Right ventricle myocardium inferior (tissue), 1 donor: ENCODE measurements at places on chromosomes 5 and 9.

- DNase-seq: no peak
These were observed 357.0 kb downstream of the TLE4 start for GRCh38 chr9:79928661-79929223.

- no peak for DNase-seq
These were observed 4.6 kb downstream of the C1QTNF3 start for GRCh38 chr5:34038390-34038789.

DNA sequence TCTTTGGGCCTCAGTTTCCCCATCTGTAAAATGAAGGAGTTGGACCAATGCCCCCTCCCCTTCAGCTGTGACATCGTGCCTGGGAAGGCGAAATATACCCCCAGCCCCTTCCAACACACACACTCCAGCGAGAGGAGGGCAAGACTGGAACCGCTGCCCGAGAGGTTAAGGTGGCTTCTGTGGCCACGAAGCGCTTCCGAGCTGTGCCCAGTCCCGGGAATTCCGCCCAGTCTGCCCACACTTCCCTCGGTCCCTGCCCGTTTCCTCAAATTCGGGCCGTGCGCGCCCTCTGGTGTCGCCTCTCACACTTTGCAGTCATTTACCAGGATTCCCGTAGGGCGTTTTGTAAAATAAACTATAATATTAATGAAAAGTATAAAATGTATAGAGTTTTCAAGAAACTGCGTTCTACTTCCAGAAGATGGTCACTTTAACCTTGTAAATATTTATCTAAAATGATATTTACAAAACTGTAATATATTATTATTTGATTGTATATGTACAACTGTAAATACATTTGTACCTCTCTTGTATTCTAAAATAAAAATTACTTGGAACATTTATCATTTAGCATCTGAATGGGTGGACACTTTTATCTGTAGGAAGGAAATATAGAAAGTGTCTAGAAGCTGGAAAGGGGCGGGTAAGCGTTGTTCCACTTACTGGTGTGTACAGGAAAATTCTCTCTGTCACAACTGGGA lies 11.0 kb upstream of the EXOSC2 start:
- peak; percentile 92 for DNase-seq

DNA sequence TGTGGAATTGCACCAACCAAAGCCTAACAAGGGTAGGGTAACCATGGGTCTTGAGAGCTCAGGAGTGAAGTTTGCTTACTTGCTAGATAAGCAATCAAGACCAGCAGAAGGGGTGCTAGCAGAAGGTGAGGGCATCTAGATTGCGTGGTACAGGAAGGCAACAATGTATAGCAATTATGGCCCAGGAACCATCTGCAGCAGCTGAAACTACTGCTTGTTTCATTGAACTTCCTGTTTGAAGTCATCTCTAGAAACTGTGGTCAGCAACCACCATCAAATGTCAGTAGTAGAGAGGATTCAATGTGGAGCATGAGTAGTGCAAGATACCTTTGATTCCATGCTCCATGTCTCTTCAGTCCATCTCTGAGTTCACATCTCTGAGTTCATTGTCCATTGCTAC lies 462.1 kb upstream of the GRAMD2B start:
- DNase-seq: no peak

DNA sequence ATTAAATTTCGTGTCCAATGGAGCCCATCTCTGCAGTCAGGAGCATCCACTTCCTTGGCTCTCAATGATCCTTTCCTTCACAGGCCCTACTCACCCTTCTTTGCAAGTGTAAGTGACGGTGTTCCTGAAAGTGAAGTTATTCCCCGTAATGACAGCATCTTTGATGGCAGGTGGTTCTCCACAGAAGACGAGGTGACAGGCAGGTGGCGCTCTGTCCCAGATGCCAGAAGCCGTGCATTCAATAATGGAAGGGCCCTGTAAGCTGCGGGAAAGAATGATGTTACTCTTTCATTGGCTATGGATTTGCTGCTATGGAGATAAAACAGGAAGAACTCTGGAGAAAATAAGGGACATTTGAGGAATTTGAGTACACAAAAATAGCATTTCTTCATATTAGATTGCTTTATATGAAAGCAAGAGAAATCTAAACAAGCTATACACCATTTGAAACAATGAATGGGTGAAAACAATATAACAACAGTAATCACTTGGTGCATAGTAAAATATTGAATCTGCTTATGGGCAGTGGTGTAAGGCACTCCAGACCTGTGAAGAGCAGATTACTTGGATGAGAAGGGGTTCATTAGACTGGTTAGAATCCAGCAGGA lies 89.9 kb upstream of the TXNDC8 start:
- DNase-seq: no peak

GRCh38 chr5:62483556-62483955 lies 71.0 kb downstream of the IPO11 start:
- no peak for DNase-seq

GRCh38 chr5:53063791-53064190 lies 45.8 kb downstream of the MOCS2 start:
- DNase-seq: no peak

GRCh38 chr5:60346393-60346792 lies 353.6 kb downstream of the DEPDC1B start:
- DNase-seq: no peak

DNA sequence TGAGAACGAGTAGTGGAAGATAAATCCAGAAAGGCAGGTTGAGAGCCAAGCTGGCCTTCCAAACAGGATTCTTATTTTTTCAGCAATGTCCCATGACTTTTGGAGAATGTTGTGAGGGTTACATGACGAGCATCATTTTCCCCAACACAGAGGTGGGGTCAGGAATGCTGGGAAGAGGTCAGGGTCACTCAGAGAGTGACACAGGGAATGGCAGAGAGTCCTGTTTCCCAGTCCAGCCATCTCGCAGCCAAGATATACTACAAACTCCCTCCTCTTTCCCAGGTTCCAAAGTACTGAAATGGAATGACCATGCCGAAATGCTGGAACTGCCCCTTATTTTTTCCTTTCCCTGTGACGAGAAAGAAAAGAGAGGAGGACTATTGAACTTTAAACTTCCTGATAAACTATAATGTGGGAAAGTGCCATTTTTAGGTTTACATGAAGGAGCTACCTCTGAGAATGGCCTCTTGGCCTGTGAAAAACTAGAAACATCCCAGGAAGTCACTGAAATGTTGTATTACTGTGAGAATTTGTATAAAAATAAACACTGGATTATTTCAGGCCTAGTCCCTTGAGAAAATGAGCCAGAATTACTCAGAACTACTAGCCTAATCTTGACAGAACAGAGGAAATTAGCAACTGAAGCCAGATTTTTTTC lies 420.4 kb downstream of the CETN3 start:
- DNase-seq: no peak

- DNase-seq: no peak
These were observed 1063.9 kb downstream of the CDH9 start for GRCh38 chr5:25974451-25974850.

GRCh38 chr5:84091127-84091799 lies 293.4 kb downstream of the EDIL3 start:
- DNase-seq: no peak

GRCh38 chr5:8418049-8418426 lies 549.1 kb downstream of the MTRR start:
- no peak for DNase-seq

DNA sequence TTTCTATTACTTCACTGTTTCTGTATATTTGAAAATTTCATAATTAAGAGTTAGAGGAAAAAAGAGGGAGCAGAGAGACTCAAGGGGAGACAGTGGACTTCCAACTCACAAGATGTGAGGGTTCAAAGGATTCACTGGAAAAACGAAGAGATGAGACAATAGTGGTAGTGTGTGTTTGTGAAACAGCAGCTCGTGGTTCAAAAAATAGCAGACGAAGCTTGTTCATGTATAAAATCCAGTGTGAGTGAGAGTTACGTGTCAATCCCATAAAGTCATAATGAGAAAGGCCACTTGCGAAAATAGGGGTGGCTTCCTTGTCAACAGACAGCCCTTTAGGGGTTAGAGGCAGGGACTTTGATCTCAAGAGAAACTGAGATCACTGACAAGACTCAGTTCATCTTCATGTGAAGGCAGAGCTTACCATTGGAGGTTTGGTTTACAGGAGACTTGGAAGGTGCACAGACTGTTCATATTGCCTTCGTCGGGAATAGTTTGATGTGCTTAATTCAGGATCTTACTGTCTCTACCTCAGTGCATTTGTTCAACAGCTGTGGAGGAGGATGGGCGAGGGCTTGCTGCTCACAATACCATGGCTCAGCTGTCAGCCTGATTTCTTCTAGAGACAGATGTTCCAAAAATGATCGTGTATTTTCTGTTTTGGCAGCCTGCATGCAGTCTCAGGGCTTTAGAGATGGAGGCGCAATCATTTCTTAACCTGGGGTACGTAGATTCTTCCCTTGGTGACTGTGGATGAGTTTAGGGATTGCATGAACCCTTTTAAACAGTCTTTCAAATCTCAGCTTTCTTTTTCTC lies 105.7 kb upstream of the KLF9 start:
- no peak for DNase-seq

DNA sequence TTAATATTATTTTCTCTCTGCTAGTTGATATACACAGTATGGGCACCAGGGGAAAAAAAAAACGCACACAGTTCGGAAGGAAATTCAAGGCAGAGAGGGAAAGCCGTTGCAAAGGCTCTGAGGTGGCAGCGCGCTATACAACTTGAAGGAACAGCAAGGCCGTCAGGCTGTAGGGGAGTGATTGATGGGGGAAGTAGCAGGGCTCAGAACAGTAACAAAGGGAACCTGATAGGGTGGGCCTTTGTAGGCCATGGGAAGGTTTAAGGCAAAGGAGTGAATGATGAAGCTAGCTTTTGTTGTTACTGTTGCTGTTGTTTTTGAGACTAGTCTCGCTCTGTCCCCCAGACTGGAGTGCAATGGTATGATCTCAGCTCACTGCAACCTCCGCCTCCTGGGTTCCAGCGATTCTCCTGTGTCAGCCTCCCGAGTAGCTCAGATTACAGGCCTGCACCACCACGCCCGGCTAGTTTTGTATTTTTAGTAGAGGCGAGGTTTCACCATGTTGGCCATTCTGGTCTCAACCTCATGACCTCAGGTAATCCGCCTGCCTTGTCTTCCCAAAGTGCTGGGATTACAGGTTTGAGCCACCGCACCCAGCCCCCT lies 27.0 kb downstream of the AQP7 start:
- no peak for DNase-seq

GRCh38 chr5:141692533-141692888 lies 10.5 kb upstream of the ARAP3 start:
- no peak for DNase-seq

DNA sequence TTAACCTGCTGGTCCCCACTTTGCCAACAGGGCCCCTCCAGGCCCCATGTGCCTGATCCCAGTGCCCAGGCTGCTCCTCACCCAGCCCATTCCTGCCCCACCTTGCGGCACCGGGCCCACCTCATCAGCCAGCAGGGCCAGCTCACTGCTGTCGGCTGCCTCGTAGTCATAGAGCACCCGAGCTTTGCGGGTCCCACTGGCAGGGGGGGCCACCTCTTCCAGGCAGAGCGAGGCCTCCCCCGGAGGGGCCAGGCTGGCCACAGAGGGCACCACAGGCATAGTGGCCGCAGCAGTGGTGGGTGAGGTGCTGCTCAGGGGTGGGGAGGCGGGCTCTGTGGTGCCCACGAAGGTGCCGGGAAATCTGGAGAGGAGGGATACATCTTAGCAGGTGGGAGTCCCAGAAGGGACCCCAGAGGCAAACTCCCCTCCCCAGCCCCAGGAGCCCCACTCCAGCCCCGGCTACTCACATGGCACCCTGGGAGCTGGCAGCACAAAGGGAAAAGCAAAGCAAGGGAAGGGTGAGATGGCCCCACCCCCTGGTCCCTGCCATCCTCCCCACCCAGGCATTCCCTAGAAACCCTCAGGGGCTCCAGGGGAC lies 19.0 kb downstream of the SH3GLB2 start:
- no peak for DNase-seq

DNA sequence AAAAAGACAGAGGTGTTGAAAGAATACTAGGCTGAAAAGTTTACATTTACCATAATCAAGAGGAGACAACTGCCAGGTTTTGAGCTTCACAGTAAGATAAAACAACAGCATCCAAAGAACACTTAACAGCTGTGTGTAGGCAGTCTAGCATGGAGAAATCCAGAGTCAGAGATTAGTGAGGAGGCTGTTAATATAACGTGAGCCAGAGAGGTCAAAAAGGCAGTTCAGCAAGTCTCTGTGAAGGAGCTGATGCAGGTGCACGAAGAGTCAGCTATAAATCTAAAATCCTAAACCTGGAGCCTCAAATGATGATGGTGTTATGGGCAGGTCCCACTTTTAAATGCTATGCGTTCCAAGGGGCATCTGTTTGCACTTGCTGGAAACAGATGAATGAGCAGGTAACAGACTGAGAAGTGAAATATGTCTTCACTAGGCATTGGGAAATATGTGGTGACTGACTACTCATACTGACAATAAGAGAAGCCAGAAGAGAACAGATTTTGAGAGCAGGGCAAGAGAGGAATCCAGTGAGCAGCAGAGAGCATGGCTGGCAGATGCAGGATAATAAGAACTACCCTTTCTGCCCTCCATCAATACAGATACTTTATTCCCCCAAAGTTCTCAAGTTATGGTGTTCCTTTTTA lies 8.7 kb downstream of the APTX start:
- DNase-seq: no peak

DNA sequence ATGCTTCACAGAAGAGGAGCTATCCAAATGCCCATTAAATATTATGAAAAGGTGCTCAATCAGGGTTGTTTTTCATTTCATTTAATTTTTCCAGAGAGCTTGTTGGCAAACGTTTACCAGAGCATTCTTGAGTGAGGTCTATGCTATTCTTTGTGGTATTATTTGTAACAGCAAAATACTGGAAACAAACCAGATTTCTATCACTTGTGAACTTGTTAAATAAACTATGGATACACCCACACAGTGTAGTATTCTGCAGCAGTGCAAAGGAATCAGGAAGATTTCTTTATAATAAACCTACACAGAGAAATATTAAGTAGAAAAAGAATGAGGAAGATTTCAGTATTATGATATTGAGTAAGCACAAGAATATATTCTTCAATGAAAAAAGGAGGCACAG lies 15.0 kb upstream of the SLC1A1 start:
- DNase-seq: no peak

- DNase-seq: no peak
These were observed 162.0 kb upstream of the PTCH1 start for GRCh38 chr9:95678759-95679158.

- DNase-seq: no peak
These were observed 21.1 kb downstream of the SPARC start for GRCh38 chr5:151665613-151666012.

DNA sequence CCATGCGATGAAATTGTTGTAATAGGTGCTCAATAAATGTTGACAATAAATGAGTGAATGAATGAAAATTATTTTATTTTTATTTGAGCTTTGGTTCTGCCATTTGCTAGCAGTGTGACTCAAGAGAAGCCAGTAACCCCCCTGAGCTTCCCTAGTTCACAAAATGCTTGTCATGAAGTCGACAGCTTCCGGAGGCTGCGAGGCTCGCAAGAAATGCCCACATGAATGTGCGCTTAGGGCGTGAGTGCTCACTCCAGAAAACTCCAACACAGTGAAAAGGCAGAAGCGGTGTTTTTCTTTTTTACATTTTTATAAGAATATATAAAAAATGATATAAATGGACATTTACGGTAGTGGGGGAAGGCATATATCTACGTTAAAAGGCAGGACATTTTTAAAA lies 26.5 kb downstream of the CDKN2A start:
- no peak for DNase-seq
